H54 (cell line): ENCODE measurements at places on chromosomes 11 and 22.

DNA sequence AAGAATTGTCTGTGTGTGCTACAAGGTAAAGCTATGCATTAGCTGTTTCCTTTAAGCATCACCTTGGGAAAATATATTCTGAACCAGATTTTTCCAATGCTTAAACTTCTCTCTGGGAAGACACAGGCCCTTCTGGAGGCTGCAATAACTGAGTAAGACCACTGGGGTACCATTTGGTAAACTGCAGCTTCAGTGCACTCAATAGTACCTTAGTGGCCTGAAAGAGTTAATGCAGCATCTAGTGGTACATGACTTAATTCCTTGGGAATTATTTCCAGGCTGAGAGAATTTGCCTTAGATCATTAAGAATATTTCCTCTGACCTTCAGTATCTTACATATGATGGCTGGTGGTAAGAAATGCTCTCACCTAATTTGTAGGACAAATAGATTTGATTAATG, 727.4 kb downstream of the DLG2 start:
- DNase-seq, result no peak

DNA sequence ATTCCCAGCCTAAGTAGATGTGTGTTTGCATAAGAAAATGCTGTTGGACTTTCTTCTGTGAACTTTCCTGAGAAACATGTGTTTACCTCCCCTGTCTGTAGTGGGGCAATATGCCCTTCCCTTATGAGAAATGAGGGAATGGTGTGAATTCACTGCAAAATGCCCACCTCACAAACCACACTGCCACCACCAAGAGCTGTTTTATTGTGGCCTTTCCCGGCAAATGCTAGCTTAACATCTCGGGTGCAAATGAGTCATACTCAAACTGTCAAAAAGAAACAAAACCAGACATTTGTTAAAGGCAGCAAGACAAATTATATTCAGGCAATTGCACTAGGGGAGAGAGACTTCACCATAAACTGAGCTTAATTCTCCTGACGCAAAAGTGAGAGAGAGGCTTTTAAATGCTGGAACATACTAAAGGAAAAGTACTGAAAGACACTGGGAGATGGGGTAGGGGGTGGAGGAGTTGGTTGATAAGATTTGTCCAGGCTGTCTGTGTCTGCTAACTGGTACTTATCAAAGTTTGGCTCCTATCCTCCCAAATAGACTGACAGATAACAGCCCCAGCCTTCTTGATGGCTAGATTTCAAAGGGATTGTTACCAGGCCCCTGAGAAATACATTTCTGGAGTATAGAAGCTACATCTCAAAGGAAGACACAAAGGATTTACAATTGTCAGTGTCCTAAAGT, 70.9 kb upstream of the OR5AK2 start:
- no peak for DNase-seq

- DNase-seq, result no peak
These were observed 19.3 kb upstream of the GLYATL1 start for GRCh38 chr11:58919980-58920379.

DNA sequence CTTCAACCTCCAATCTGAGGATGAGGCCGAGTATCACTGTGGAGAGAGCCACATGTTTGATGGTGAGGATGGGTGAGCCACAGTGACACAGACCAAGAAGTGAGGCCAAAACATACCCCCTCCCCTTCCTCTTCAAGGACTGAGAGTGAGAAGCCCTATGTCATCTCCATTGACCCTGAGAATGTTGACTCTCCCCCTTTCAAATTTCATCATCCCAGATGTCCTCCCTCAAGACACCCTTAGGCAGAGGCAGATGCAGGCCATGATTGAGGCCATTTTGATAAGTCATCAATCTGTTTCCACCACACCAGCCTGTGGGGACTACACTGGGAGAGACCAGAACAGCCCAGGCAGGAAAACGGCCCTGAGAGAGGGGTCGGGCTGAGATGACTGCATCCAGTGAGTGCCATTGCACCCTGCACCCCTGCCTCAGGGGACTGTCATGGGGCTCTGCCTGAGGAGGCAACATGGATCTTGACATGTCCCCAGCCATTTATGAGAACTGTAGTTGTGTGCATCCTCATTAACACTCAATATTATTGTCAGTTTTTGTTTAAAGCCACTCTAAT, 84.2 kb upstream of the IGLL5 start:
- no peak for DNase-seq

- DNase-seq, result peak; percentile 99
These were observed 5.1 kb upstream of the B4GALNT4 start for GRCh38 chr11:363948-364761.

GRCh38 chr22:49483946-49484345, 343.7 kb downstream of the BRD1 start:
- DNase-seq, result no peak

- DNase-seq, result no peak
These were observed 20.6 kb downstream of the BCR start for GRCh38 chr22:23200898-23201297.

GRCh38 chr11:59289356-59290181, 69.1 kb upstream of the OR5AN1 start:
- no peak for DNase-seq

DNA sequence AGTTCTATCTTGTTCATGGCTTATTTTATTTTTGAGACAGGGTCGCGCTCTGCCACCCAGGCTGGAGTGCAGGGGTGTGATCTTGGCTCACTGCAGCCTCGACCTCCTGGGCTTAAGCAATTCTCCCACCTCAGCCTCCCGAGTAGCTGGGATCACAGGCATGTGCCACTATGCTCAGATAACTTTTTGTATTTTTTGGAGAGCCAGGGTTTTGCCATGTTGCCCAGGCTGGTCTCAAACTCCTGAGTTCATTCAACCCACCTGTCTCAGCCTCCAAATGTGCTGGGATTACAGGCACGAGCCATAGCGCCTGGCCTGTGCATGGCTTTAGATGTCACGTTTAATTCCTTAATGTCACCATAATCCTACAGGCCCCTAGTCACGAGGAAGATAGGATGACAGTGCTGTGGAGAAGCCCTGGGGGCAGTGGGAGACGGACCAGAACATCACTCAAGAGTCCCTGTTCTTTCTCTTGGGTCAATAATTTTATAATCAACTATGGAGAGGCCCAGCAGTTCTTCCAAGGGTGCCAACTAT, 99.5 kb downstream of the RDX start:
- DNase-seq, result no peak

DNA sequence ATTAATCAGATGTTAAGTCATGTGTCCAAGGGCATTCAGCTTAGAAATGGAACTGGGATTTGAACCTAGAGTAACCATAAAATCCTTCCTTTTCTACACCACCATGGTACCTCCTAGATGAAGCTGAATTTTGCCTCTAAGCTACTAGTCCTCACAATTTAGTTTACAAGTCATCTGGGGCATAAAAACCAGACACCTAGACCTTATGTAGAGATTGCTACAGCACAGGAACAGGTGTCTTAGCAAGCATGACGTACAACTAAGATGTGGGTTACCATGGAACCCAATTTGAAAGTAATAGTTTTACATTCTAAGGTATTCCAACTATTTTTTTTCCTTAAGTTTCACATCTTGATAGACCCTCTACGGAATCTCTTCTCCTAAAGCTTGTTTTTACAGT, 9.2 kb downstream of the TMEM216 start:
- DNase-seq, result no peak

DNA sequence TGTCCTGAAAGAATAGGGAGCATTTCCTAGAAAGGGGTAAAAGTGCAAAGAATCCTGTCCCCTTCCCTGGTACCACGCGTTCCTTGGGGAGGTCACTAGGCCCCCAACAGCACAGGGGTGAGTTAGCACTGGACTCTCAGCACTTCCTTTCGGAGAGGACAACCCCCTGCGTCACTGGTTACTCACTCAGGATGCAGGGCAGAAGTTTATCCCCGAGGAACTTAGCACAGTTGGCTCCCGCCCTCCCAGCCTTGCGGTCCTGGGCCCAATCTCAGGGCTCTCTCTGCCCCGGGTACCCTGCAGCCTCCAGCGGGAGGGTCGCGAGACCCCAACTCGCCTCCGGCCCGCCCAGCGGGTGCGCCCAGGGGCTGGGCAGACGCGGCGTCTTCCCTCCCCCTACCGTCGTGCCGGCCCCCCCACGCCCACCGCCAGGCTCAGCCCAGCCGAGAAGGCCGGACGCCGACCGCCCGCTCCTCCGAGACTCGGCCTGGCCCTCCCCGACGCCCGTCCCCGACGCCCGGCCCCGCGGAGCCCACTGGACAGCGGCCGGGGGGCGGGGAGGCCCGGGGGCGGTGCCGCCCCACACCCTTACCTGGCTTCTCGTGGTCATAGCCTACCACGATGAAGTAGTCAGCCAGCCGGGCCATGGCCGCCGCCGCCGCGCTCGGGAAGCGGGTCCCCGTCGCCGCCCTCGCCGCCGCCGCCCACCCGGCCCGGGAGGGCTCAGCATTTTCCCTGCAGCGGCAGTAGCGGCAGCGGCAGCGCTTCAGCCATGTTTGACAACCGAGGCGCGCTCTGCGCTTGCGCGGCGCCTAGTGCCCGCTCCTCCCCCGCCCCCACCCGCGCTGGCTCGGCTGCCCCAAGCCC, at the start of gene SBF2:
Gene SBF2 (minus strand): TSS at position 797 of the 867 bp plus-strand sequence. CDS start 150 bp downstream, at position 647.
- DNase-seq, result peak; percentile 93

- no peak for DNase-seq
These were observed 912 bp downstream of the KREMEN1 start for GRCh38 chr22:29073618-29074275.

GRCh38 chr11:78476066-78476465, 58.4 kb upstream of the GAB2 start:
- peak; percentile 22 for DNase-seq

DNA sequence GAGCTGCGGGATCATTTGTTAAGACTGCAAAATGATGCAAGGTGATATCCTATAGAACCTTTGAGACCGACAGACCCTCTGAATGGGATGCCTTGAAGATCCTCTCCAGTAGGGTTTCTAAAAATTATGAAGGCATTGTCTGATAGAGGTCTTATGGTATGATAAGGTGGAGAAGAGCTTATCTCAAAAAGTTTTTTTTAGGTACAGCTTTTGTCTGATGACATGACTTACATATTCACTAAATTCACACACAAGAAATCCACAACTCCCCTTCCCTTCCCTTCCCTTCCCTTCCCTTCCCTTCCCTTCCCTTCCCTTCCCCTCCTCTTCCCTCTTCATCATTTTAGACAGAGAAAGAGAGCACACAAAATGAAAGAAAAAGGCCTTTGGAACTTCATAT, 118.4 kb upstream of the CTSC start:
- no peak for DNase-seq

- no peak for DNase-seq
These were observed 55.8 kb upstream of the SLC25A1 start for GRCh38 chr22:19234126-19234896.

DNA sequence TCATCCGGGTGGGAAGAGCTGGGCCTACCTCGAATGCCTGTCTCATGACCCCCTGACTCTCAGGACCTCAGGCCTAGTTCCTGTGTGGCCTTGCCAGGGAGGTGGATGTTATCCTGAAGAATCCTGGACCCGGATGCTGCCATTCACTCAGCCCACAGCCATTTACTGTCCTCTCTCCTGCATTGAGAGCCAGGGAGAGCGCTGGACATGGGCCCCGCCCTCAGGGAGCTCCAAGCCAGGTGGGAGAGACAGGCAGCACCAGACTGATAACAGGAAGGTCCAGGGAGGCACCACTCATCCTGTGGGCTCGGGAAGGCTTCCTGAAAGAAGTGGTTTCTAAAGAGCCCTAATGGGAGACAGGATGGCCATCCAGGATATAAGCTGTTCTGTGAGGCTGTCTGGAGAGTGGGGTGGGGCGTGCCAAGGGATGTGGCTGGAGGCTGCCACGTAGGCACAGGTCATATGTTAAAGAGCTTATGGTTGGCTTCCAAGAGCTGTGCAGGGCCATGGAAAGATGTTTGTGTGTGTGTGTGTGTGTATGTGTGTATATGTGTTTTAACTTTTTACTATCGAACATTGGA, 8.6 kb downstream of the SERPINH1 start:
- no peak for DNase-seq

- DNase-seq, result no peak
These were observed 34.9 kb downstream of the SCUBE2 start for GRCh38 chr11:9056467-9056866.

- DNase-seq, result no peak
These were observed 131.2 kb upstream of the MTMR2 start for GRCh38 chr11:96054870-96055705.

GRCh38 chr11:16924826-16925560, 89.2 kb downstream of the PLEKHA7 start:
- peak; percentile 84 for DNase-seq

DNA sequence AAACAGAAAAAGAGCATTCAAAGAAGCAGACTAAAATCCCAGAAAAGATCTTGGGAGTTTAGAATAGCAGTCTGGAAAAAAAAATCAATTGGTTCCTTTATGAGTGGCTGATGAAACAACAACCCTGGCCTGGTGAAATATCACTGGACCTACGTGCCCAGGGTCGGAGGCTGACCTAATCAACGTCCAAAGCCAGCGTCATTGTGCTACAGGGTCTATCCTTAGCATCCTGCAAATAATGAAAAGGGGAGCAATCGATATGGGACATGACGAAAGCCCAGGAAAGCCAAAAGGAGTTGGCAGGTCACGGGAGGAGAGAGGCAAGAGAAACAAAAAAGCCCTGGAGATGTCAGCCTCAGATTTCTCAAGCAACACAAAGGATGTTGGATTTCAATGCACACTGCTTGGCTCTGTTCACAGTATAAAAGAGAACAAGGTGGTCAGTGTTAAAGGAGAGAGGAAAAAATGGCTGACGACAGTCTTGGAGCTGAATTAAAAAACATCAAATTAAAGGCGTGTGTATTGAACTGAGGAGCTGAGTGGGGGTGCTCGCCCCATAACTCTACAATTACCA, 148.8 kb downstream of the BLID start:
- no peak for DNase-seq

DNA sequence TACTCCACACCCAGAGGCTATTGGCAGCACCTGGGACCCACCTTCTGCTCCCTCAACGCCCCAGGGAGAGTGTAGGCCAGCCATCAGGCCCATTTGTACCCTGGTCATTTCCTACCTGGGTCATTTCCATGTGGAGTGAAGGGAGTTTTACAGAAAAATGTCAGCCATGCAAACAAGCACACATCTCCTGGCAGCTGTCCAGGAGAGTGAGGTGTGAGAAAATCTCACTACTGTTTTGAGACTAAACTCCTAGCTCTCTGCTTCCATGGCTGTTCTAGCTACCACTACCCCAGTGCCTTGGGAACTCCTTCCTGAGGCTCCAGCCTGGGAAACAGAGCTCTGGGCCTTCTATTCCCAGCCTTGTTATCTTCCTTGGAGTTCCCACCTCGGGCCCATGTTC, 2.8 kb upstream of the TMPRSS13 start:
- DNase-seq, result no peak

- no peak for DNase-seq
These were observed 132.5 kb upstream of the KIRREL3 start for GRCh38 chr11:127133061-127133460.
